ENCODE measurements at places on chromosomes 2 and 18.

- DNase-seq, result no peak
Measured at GRCh38 chr2:20299113-20299512, 51.5 kb downstream of the PUM2 start.

DNA sequence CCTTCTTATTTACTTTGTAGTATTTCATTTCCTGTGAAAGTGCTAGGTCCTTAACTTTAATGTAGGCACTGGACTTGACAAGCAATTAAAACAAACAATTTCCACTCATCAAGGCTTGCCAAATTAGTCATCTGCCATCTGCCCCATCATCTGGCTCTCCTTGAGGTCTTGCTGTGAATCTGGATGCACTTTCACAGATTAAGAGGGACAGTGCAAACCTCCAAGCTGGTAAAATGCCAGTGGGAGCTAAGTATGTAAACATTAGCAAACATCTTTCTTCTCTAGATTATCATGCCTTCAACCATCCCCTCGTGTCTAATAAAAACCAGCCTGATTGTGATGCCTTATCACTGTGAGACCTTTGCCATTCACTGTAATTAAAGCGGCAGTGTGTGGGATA, 402.9 kb downstream of the ERBB4 start:
- DNase-seq, result peak; percentile 78

DNA sequence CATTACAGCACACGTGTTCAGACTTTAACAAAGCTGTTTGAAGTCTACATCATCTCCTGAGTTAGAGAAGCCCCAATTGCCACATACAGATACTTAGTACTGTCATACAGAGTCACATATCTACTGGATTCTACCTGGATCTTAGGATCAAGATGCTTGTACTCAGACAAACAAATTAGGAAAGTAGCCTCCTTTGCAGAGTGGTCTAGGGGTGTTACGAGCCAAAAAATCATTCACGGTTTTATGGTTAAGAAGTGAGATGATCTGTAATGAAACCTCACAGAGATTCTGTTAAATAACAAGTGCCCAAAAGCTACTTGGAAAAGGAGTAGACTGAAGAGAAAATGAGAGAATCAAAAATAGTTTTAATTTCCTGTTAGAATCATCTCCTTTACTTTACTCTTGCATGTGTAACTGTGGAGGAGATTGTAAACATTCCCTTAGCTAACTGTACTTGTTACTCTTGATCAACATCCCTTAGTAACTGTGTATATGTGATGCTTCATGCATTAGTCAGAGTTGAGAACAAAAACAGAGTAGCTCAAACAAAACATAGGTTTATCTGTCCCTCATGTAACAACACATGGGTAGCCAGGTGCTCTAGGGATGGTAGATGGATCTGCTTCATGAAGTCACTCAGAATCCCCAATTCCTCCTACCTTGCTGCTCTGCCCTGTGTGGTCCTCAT, 16.4 kb upstream of the IL1RL1 start:
- DNase-seq, result no peak

- no peak for DNase-seq
Measured at GRCh38 chr2:150911766-150912280, 349.8 kb downstream of the RBM43 start.

DNA sequence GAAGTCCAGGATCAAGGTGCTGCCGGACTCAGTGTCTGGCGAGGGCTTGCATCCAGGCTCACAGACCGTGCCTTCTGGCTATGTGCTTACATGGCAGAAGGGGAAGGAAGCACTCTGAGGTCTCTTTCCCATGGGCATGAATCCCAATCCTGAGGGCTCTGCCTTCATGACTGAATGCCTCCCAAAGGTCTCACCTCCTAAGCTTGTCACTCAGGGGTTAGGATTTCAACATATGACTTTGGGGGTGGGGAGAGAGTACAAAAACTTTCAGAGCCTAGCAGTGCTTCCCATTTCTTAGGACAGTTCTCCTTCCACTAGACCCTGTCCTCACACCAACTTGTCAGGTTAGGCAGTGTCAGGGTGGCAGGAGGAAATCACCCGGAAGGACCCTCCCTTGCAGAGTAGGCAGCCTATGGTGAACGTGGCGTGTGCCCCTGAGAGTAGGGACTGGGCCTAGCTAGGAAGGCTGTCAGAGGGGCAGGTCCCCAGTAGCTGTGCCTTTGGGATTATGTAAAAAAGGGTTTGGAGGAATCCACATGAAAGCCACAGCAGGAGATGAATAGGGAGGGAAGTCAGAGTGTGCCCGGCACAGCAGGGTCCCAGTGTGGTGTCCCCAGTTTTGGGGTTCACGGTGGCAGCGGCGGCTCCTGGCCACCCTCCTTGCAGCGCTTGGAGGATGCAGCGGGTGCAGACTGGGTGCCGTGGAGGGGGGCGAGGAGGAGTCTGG, 233.3 kb downstream of the LDLRAD4 start:
- no peak for DNase-seq

DNA sequence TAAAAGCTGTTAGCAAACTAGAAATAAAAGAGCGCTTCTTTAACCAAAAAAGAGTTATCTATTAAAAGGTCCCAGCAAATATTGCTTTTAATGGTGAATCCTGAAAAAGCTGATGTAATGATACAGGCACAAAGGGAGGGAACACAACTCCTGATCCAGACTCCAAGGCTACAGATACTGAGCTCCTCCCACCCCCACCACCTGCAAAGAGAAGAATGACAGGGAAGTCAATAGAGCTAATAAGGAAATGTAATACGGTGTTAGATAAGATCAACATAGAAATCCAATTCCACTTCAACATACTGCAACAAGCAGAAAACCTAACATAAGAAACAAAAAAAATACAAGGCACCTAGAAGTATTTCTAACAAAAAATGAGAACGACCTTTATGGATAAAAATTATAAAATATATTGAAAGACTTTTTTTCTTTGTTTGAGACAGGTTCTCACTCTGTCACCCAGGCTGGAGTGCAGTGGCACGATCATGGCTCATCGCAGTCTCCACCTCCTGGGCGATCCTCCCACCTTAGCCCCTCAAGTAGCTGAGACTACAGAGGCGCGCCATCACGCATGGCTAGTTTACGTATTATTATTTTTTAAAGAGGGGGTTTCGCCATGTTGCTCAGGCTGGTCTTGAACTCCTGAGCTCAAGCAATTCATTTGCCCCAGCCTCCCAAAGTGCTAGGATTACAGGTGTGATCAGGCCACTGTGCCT, 192.2 kb downstream of the HDAC4 start:
- DNase-seq, result peak; percentile 48

- no peak for DNase-seq
Measured at GRCh38 chr18:79022603-79023002, 43.0 kb downstream of the SALL3 start.

- peak; percentile 40 for DNase-seq
Measured at GRCh38 chr2:204108330-204108751, 171.8 kb downstream of the ICOS start.

GRCh38 chr2:64812285-64812684, 158.6 kb upstream of the SERTAD2 start:
- no peak for DNase-seq

- no peak for DNase-seq
Measured at GRCh38 chr2:237320801-237321560, 93.0 kb downstream of the COL6A3 start.

- peak; percentile 40 for DNase-seq
Measured at GRCh38 chr2:49255409-49255971, 101.2 kb upstream of the FSHR start.

GRCh38 chr2:55970500-55970899, 46.9 kb upstream of the EFEMP1 start:
- DNase-seq, result no peak

- DNase-seq, result no peak
Measured at GRCh38 chr2:25757906-25758305, 84.5 kb upstream of the DTNB start.

- DNase-seq, result no peak
Measured at GRCh38 chr2:212831671-212832199, 293.1 kb upstream of the ERBB4 start.

DNA sequence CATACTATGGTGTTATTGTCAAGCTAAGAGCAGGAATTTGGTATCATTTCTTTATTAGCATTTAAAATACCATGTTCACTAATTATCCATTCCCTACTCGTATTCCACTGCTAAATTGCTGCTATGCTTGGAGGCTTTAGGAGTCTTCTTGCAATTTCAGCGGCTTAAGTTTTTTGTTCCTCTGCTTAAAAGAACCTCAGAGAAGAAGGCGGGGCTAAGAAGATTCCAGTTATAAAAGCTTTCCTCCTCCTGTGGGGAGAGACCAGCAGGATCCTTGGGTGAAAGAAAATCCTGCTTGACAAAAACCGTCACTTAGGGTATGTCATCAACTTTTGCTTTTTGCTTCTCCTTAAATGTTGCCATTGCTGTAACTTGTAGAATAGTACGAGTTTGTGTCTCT, at the start of gene TRPM8:
TSS of gene TRPM8 (plus strand) at position 258 of the 400 bp plus-strand sequence. CDS start 9,165 bp downstream, outside the sequence.
- DNase-seq, result no peak

- DNase-seq, result no peak
Measured at GRCh38 chr2:180975585-180975984, 4.8 kb upstream of the UBE2E3 start.

GRCh38 chr2:64177315-64177714, 33.1 kb upstream of the PELI1 start:
- DNase-seq, result no peak

DNA sequence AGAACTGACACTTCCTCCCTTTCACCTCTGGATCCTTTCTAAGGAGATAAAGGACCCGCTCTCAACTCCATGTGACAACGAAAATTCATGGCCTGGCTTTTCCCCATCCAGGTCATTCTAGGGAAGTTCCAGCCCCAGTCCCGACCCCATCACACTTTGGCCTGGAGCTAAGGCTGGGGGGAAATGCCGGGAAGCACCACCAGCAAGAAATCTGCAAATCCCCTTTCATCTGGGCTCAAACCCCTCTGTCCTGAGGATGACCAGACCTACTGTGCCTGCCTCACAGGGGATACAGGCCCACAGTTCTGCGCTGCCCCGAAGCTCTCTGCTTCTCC, 1.3 kb downstream of the SIX2 start:
- no peak for DNase-seq
